ENCODE measurements at places on chromosomes 12 and 14.

GRCh38 chr12:2384533-2385351, 332.0 kb downstream of the CACNA1C start:
- H3K27me3 ChIP-seq, result no peaks in the 10 kb centered on the region
- H3K36me3 ChIP-seq, result no peaks in the 10 kb centered on the region
- no peak for DNase-seq
- H3K27ac ChIP-seq, result no peak overlapping the region

DNA sequence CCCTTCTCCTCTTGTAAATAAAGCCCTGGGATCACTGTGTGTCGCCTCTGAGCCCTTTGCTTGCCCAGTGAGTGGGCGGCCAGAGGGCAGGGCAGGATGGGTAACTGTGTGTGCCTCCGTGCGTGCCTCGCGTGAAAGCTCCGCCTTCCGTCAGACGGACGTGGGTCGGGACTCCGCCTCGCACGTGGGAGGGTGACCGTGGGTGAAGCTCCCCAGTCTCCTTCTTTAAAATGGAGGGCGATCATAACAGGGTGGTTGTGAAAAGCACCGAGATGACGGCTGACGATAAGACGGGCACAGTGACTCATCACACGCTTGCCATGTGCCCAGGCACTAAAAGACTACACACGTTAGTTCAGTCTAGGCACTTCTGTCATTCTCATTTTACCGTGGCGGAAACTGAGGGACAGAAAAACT, 9.2 kb downstream of the PHB2 start:
- peaks cover 2% of the 10 kb centered on the region for H3K36me3 ChIP-seq
- H3K27me3 ChIP-seq, result no peaks in the 10 kb centered on the region
- DNase-seq, result no peak
- peaks cover 12% of the 10 kb centered on the region for H3K4me1 ChIP-seq

DNA sequence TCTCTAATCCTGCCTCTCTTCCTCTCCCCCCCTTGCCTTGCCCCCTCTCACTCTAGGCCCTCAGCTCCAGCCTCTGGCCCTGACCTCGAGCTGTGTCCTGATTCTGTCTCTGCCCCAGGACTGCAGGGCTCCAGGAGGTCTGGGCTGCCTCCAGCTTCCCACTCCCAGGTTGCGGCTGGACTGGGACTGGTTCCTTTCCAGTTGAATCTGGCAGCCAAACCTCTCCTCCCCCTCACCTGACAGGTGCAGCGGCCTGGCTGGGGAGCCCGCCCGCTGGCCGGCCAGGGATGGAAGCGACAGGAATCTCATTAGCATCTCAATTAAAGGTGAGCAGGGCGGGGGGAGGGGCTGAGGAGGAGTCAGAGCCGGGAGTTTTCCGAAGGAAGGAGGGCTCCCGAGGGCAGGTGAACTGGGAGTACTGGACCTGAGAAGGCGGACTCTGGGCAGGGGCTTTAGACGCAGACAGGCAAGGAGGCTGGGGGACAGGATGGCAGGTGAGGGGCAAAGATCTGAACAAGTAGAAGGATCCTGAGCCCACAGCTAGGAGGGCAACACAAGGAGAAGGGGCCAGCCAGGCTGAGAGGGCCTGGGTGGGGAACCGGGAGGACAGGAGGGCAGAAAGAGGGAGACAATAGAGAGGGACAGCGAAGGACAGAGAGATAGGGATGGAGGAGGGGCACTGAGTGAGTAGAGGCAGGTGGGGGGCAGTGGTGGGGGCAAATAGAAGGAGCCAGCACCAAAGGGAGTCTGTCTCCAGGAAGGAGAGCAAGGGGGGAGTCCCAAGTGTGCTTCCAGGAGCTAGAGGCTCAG, at the start of gene SCNN1A:
SCNN1A (minus strand) TSS at position 295 of the 810 bp plus-strand sequence. CDS start 780 bp downstream, outside the sequence.
- H3K27ac ChIP-seq, result peak within 1 kb of the TSS; percentile 92
- peak within 1 kb of the TSS; percentile 84 for H3K4me3 ChIP-seq
- DNase-seq, result peak; percentile 85
- H3K27me3 ChIP-seq, result no peaks in the 10 kb centered on the region
- peaks cover 9% of the 10 kb centered on the region for H3K4me1 ChIP-seq

GRCh38 chr14:92549859-92550230, 36.3 kb downstream of the RIN3 start:
- no peak overlapping the region for H3K4me3 ChIP-seq
- no peak overlapping the region for H3K27ac ChIP-seq
- H3K36me3 ChIP-seq, result no peaks in the 10 kb centered on the region
- no peaks in the 10 kb centered on the region for H3K27me3 ChIP-seq
- no peaks in the 10 kb centered on the region for H3K4me1 ChIP-seq

DNA sequence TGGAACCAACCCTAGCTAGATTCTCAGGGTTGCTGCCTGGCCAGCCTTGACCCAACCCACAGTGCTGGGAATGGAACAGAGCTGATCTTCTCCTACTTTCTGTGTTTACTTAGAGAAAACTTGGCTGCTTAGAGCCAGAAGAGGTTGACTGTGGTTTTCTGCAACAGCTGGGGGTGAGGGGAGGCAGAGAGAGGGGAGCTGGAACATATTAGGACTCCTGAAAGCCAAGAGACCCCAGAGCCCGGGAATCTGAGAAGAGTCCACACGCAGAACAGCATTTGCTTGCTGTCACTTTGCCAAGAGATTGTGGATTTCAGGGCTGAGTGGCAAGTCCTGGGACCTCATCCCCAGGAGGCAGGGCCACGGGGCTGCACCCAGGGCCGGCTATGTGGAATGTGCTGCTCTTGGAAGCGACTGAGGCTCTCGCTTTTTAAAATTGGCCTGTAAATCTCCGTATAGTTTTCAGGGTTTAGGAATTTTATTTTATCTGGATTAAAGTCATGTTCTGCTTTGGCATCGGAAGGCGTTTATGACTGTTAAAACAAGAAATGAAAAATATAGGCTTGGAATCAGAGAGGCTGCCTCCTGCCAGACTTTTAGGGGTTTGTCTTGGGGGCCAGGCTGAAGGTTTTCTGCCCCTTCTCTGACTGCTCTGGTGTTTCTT, 22.3 kb upstream of the MED13L start:
- peaks cover 5% of the 10 kb centered on the region for H3K4me1 ChIP-seq
- DNase-seq, result no peak
- no peak overlapping the region for H3K27ac ChIP-seq
- no peaks in the 10 kb centered on the region for H3K27me3 ChIP-seq
- no peaks in the 10 kb centered on the region for H3K36me3 ChIP-seq
- H3K4me3 ChIP-seq, result no peak overlapping the region

DNA sequence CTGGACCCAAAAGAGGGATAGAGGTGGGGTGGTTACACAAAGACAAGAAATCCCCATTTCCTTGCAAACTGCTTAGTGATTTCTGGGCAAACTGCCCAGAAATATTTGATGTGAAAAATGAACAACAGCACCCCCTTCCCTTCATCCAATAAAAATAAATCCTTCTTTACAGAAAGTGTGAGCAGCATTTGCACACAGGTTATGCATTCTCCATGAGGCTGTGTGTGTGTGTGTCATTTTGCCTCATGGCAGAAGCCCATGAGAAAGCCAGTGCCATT, 17.2 kb upstream of the NRXN3 start:
- no peak for DNase-seq
- H3K36me3 ChIP-seq, result no peaks in the 10 kb centered on the region
- no peak overlapping the region for H3K4me3 ChIP-seq
- no peaks in the 10 kb centered on the region for H3K27me3 ChIP-seq

DNA sequence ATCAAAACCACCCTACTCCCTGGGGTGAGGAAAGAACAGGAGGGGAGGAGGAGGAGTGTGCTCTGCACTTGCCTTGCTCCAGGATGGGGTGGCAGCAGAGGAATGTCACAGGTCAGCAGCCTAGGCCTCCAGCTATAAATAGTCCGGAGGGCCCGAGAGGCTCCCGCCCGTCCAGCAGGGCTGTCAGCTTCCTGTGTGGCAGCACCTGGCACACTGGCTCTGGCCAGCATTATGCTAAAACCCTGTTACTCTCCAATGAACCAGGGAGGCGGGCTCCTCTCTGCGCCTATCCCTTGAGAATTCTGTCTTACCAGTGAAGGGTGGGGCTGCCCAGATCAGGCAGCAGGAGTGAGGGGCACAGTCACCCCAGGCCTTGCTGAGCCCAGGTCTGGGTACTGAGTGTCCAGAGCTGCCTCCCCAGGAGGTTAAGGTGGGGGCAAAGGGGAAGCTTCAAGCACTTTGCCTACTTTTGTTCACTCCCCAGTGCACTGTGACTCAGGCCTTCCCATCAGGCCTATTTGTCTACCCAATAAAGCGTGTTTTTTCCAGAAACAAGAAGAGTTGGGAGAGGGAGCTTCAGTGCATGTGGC, 1.2 kb upstream of the COX14 start:
- peaks cover 12% of the 10 kb centered on the region for H3K4me1 ChIP-seq
- no peak for DNase-seq
- no peak overlapping the region for H3K27ac ChIP-seq
- H3K36me3 ChIP-seq, result no peaks in the 10 kb centered on the region
- H3K27me3 ChIP-seq, result no peaks in the 10 kb centered on the region

- no peak for DNase-seq
- no peak overlapping the region for H3K4me3 ChIP-seq
- no peak overlapping the region for H3K27ac ChIP-seq
- no peaks in the 10 kb centered on the region for H3K4me1 ChIP-seq
- no peaks in the 10 kb centered on the region for H3K27me3 ChIP-seq
These were observed 13.4 kb upstream of the CELA1 start for GRCh38 chr12:51359851-51360250.

DNA sequence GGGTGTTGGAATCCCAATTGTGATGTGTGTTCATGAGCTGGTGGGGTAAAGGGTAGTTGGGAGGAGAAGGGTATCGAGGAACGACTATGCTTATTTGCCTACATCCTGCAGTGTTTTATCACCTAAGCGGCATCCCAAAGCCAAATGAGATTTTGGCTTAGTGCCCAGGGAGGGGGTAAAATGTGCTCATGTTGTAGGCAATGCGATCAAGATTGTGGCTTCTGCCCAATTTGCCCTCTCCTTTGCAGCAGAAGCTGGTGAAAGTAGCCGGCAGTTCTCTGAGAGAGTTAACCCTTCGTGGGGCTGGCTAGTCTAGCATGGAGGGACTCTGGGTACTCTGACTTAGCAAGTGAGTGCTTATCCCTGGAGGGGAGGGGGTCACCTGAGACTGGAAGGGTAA, 753 bp downstream of the RPH3A start:
- no peak overlapping the region for H3K27ac ChIP-seq
- no peaks in the 10 kb centered on the region for H3K36me3 ChIP-seq
- DNase-seq, result no peak
- H3K4me3 ChIP-seq, result peak overlapping the region; percentile 21
- H3K27me3 ChIP-seq, result peaks cover 12% of the 10 kb centered on the region
- H3K4me1 ChIP-seq, result peaks cover 8% of the 10 kb centered on the region

DNA sequence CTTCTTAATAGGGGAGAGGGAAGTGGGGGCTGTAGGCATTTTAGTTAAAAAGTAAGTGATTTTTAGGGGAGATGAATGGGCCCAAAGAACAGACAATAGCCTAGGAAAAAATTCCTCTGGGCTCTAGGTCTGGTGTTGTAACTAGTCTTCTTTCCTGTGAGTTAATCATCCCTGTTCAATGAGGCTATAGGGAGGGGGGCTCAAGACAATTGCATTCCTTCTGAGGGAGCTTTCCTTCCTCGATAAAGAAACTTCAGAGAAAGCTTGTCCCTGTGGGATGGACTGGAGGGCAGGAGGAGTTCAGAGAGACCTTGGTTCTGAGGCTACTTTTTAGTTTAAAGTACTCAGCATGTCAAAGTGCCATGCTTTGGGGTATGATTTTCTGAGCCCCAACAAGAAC, 127.2 kb downstream of the BBS10 start:
- no peaks in the 10 kb centered on the region for H3K36me3 ChIP-seq
- H3K4me3 ChIP-seq, result no peak overlapping the region
- H3K27ac ChIP-seq, result no peak overlapping the region

DNA sequence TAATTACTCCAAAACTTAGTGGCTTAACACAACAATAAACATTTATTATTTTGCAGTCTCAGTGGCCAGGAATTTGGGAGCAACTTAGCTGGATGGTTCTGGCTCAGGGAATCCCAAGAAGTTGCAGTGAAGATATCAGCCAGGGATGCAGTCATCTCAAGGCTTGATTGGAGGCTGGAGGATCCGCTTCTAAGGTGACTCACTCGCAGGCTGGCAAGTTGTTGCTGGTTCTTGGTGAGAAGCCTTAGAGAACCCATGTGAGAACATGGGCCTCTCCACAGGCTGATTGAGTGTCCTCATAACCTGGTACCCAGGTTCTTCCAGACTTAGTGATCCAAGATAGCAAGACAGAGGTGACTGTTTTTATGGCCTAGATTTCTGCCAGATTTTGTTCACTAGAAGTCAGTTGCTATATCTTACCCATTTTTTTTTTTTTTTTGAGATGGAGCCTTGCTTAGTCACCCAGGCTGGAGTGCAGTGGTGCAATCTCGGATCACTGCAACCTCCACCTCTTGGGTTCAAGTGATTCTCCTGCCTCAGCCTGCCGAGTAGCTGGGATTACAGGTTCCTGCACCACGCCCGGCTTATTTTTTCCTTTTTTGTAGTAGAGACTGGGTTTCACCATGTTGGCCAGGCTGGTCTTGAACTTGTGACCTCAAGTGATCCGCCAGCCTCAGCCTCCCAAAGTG, 32.5 kb downstream of the BRMS1L start:
- no peak overlapping the region for H3K4me3 ChIP-seq
- no peaks in the 10 kb centered on the region for H3K27me3 ChIP-seq
- H3K36me3 ChIP-seq, result peaks cover 11% of the 10 kb centered on the region
- H3K4me1 ChIP-seq, result no peaks in the 10 kb centered on the region
- H3K27ac ChIP-seq, result no peak overlapping the region

GRCh38 chr14:94461526-94462218, 9.1 kb upstream of the SERPINA11 start:
- no peak for DNase-seq

GRCh38 chr12:91732086-91732485, 413.6 kb downstream of the BTG1 start:
- no peaks in the 10 kb centered on the region for H3K4me1 ChIP-seq
- DNase-seq, result no peak
- H3K36me3 ChIP-seq, result no peaks in the 10 kb centered on the region
- H3K4me3 ChIP-seq, result no peak overlapping the region
- no peaks in the 10 kb centered on the region for H3K27me3 ChIP-seq

- no peaks in the 10 kb centered on the region for H3K4me1 ChIP-seq
- DNase-seq, result no peak
- H3K27ac ChIP-seq, result no peak overlapping the region
- H3K36me3 ChIP-seq, result no peaks in the 10 kb centered on the region
- no peaks in the 10 kb centered on the region for H3K27me3 ChIP-seq
- no peak overlapping the region for H3K4me3 ChIP-seq
These were observed 17.3 kb downstream of the BAZ1A start for GRCh38 chr14:34857689-34858449.

- H3K4me3 ChIP-seq, result no peak overlapping the region
- no peaks in the 10 kb centered on the region for H3K4me1 ChIP-seq
- no peak for DNase-seq
- H3K27ac ChIP-seq, result no peak overlapping the region
- no peaks in the 10 kb centered on the region for H3K27me3 ChIP-seq
These were observed 282.7 kb downstream of the CACNA1C start for GRCh38 chr12:2335513-2335912.

DNA sequence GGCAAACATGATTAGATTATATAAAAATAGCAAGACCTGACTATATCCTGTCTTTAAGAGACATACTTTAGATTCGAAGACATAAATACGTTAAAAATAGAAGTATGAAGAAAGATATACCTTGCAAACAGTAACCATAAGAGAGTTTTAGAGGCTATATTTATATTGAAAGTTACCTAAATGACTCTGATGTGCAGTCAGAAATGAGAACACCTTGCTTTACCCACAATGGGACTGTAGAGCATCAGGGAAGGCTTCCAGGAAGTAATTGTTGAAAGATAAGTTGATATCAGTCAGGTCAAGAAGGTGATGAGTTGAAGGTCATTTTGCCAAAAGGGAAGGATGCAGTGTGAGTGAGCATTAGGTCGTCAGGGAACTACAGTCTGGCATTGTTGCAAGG, 110.2 kb downstream of the NEDD1 start:
- H3K4me1 ChIP-seq, result no peaks in the 10 kb centered on the region
- no peaks in the 10 kb centered on the region for H3K36me3 ChIP-seq
- H3K27ac ChIP-seq, result no peak overlapping the region
- no peak overlapping the region for H3K4me3 ChIP-seq

All from H1 (cell line).